Upper lobe of left lung (tissue), 6 donors: ENCODE measurements at places on chromosomes 12 and 14. TPM values are rescaled to one million over a fixed set of nuclear protein-coding genes. Genes with fewer than 3 reads are reported as not detected.
A peak's percentile ranks its signal among the peaks of the same experiment; 100 is the strongest.

Gene C14orf180
- not detected for total RNA-seq

Gene MYO1H
- 0.17 TPM for total RNA-seq

- H3K4me1 ChIP-seq: no peaks in the 10 kb centered on the region
- no peak for DNase-seq
- H3K36me3 ChIP-seq: no peaks in the 10 kb centered on the region
- no peak overlapping the region for H3K4me3 ChIP-seq
These were observed 205.7 kb downstream of the DIO2 start for GRCh38 chr14:80005561-80005960.

DNA sequence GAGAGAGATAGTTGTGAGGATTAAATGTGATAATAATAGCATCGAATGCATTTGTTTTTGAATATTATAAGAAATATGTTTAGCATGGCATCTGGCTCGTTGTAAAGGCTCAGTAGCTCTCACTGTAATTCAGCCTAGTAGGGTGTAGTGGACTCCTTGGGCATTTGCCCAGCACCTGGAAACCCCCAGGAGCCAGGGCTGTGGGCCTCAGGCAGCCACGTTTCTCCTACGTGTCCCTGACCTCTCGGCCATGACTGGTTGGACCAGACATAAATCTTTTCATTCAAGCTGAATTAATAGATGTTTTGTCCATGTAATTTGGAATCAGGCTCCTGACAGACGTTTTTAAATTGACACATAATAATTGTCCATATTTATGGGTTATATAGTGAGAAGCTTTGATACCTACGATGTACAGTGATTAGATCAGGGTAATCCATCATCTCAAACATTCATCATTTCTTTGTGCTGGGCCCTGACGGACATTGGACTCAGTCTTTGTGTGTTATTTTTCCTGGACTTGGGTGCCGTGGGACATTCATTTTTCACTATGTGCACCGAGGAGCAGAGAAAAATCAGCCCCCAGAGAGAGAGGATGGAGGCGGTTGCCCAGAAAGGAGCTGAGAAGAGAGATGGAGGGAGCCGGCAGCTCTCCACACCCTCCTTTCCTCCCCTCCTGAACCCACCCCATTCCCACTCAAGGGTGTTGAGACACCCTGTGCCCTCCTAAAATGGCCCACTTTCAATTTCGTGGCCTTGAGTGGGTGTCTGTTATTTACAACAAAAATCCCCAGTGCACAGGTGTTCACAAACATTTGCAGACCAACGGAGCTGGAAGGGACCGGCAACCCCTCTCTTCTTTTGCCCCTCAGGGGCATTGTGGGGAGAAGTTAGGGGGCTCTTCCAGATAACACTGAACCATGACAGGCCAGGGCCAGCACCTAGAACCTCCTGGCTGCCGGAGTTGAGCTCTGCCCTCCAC lies 296.4 kb downstream of the DPF3 start:
- no peaks in the 10 kb centered on the region for H3K4me1 ChIP-seq
- no peak overlapping the region for H3K27ac ChIP-seq
- H3K36me3 ChIP-seq: no peaks in the 10 kb centered on the region

Gene ACACB
- total RNA-seq: 42.4 TPM

GRCh38 chr12:111455448-111456320 lies 50.0 kb downstream of the SH2B3 start:
- H3K4me3 ChIP-seq: no peak overlapping the region
- H3K36me3 ChIP-seq: peaks cover 70% of the 10 kb centered on the region
- peaks cover 11% of the 10 kb centered on the region for H3K4me1 ChIP-seq
- H3K27ac ChIP-seq: peak overlapping the region; percentile 17
- no peaks in the 10 kb centered on the region for H3K27me3 ChIP-seq
